ENCODE measurements at places on chromosomes 16 and 17.

DNA sequence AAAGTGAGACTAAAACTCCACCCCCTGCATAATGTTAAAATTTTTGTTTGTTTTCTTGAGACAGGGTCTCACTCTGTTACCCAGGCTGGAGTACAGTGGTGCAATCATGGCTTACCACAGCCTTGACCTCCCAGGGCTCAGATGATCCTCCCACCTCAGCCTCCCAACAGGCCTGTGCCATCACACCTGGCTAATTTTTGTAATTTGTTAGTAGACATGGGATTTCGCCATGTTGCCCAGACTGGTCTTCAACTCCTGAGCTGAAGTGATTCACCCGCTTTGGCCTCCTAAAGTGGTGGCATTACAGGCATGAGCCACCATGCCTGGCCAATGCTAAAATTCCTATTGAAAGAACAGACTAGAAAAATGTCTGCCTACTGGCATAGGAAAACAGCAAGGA, 103.8 kb downstream of the TRIM37 start:
- no peak for DNase-seq

DNA sequence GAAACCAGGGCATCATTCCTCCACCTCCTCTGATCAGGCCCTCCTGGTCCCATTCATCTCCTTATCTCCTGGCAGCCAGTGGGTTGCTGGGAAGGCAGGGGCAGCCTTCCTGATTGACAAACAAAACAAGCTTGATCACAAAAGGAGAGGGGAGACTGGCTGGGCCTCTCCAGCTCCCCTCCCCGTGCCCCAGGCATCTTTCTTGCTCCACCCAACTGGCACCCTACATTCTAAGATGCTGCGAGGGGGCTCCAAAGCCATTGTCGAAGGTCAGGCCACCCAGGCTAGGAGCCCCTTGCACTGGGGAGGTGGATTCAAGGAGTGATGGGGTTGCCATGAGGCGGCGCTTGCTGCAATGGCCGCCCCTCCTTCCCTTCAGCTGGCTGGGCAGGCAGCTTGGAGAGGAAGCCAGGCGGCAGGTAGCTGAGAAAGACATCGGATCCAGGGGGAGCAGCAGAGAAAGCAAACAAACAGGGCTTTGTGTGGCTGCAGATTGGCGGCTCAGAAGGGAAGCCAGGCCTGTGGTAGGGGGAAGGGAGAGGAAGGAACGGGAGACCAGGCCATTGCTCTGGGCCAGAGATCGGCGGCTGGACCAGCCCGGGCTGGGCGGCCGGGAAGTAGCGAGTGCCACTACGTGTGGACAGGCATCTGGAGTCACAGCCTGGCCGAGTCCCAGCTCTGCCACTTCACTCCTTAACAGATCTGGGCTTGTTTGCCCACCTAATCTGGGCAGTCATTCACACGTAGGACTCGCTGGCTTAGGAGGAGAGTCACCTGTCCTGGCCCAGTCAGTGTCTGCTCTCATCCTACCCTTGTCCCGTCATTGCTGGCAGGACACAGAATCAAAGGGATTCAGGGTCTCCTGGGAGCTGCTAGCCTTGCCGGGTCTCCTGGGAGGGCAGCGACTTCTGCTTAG, 12.3 kb downstream of the RAI1 start:
- no peak for DNase-seq

GRCh38 chr16:55653106-55653505, 2.7 kb upstream of the SLC6A2 start:
- no peak for DNase-seq

DNA sequence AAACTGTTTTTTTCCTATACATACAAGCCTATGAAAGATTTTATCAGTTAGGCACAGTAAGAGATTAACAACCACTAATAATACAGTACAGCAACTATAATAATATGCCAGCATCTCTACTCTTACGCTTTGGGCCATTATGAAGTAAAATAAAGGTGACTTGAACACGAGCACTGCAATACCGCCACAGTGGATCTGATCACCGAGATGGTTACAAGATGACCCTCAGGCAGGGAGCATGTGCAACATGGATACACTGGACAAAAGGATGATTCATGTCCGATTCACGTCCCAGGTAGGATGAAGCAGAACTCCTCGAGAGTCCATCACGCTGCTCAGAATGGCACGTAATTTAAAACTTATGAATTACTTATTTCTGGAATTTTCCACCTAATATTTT, 10.5 kb downstream of the PELP1 start:
- DNase-seq = no peak

GRCh38 chr16:50620646-50621451, 60.3 kb downstream of the SNX20 start:
- no peak for DNase-seq

DNA sequence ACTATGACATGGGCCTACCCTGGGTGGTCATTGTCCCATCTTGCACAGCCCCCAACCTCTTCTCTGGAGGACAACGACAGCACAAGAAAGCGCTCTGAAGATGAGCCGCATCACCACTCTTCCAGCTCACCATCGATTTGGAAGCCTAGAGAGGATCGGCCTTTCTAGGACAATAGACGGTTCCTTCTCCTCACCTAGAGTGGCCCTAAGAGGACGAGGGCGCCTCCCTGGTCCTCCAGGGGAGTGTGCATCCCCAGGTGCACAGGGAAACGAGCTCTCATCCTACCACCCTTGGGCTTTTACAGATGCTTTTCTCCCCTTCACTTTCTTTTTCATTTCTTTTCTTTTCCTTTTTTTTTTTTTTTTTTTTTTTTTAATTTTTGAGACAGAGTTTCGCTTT, 20.3 kb upstream of the SLC52A1 start:
- no peak for DNase-seq

DNA sequence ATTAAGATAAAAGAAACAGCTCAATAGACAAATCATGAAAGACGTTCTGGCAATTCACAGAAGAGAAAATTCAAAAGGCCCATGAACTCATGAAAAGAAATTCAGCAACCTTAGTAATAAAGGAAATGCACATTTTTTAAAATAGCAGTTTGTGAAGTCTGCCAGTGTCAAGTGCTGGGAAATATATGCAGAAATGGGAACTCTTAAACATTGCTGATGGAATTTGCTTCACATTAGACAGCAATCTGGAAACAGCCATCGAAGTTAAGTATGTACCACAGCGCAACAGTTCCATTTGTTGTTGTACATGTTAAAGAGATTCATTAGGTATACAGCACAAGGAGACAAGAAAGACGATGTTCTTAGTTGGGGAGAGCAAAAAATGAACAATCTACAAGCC, 319.4 kb upstream of the SALL1 start:
- DNase-seq = no peak

- DNase-seq = no peak
Observed at GRCh38 chr16:351804-352520, 561 bp downstream of the AXIN1 start.

DNA sequence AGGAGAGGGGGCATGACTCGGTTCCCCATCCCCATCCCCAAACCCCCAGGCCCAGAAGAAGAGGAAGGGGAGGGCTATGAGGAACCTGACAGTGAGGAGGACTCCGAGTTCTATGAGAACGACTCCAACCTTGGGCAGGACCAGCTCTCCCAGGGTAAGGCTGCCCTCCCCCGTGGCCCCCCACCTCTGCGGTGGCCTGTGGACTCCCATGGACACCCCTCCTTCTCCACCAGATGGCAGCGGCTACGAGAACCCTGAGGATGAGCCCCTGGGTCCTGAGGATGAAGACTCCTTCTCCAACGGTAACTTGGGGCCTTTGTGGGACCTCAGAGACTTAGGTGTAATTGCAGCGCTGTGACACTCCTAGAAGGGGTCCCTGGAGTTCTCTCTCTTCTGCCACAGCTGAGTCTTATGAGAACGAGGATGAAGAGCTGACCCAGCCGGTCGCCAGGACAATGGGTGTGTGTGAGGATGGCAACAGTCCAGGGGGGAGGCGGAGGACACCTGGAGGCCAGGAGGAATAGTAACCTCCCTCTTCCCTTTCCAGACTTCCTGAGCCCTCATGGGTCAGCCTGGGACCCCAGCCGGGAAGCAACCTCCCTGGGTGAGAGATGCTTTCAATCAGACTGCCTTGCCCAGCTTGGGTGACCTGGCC, 5.6 kb downstream of the CD19 start:
- DNase-seq = no peak

GRCh38 chr16:10039220-10040096, 142.8 kb downstream of the GRIN2A start:
- no peak for DNase-seq

GRCh38 chr16:4392382-4393239, 21.0 kb downstream of the VASN start:
- DNase-seq = no peak

DNA sequence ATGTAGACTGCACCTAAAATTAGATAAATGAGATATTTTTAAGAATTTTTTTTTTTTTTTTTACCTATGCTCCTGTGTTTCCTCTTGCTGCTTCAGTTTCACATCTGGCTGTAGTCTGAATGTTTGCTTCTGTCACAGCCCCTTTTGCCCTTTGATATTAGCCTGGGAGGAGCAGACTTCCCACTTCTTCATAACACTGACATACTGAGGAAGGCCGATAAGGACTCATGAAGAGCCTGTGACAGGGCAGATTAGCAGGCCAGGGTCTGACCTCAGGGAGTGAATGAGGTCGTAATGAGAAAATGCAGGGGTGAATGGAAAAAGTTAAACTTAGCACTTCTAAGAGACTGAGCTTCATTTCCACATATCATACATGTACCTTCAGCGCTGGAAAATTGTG, at the start of gene SLFN14:
Gene SLFN14 (minus strand): TSS at position 117 of the 400 bp plus-strand sequence. CDS start 2,757 bp downstream, outside the sequence.
- no peak for DNase-seq

GRCh38 chr16:85074225-85074914, 37.9 kb downstream of the CIBAR2 start:
- no peak for DNase-seq

DNA sequence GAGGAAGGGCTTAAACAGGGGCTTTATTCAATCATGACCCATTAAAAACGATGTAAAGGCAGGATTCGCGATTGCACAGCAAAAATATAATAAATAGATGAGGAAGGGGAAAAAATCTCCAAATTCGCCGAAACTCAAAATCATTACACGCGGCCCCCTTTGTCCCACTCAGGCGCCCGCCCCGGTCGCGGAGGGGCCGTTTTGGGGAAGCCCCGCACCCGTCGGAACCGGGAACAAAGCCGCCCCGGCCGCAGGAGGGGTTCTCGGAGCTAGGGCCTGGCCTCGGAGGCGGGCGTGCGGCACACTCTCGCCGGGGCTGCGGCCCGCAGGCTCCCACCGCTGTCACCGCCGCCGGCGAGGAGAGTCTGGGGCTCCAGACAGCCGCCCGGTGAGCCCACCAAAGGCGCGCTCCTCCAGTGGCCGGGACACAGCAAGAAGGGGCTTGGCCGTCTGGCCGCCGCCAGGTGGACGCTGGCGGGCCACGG, 521 bp downstream of the C16orf87 start:
- DNase-seq = no peak

GRCh38 chr16:54059319-54059718, 227.3 kb downstream of the IRX3 start:
- DNase-seq = no peak

DNA sequence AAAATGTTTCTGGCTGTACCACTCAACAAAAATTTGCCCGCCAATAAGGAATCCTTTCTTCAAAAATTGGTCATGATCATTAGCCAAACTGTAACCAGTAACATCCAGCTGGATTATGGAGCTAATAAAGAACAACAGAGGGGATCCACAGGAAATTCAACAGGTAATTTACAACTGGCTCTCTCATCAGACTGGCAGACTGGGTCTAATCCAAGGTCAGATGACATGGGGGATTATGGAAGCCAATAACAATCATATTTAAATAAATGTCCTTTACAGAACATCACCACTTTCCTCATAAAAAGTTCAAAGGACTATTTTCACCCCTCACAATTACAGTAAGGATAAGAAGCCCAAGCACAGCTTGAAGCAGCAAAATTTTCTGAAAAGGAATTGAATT, 66.4 kb downstream of the KANSL1 start:
- DNase-seq = no peak

DNA sequence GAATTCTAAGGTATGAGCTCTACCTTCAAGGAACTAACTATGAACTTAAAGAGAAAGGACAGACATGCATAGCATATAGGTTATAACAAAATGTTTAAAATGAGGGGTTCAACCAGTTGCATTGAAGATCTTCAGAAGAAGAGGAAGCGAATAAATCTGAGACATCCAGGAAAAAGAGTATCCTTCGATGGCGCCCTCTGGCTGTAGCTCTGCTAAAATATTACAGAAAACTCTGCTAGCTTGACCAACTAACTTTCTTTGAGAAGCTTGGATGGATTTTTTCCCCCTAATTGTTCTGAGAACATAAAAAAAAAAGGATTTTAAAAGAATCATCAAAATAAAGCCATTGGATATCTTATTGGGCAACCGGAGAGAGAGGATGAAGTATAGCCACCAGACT, 659.9 kb upstream of the SOX9 start:
- no peak for DNase-seq

DNA sequence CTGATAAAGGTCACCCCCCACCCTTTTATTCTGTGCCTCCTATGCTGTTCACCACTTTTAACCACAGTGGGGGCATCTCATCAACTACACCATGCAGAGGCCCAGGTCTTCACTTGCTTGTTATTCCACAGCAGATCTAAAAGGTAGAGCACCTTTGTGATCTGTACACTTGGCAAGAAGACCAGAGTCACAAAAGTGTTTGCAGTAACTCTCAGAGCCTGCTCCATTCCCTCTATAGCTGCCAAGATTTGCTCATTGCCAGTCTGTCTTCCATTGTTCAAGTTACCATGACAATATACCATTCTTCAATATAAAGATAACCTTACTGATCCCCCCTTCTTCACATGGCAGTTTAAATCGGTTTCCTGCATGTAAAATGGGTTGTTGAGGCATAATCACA, 180.0 kb downstream of the TOX3 start:
- no peak for DNase-seq

DNA sequence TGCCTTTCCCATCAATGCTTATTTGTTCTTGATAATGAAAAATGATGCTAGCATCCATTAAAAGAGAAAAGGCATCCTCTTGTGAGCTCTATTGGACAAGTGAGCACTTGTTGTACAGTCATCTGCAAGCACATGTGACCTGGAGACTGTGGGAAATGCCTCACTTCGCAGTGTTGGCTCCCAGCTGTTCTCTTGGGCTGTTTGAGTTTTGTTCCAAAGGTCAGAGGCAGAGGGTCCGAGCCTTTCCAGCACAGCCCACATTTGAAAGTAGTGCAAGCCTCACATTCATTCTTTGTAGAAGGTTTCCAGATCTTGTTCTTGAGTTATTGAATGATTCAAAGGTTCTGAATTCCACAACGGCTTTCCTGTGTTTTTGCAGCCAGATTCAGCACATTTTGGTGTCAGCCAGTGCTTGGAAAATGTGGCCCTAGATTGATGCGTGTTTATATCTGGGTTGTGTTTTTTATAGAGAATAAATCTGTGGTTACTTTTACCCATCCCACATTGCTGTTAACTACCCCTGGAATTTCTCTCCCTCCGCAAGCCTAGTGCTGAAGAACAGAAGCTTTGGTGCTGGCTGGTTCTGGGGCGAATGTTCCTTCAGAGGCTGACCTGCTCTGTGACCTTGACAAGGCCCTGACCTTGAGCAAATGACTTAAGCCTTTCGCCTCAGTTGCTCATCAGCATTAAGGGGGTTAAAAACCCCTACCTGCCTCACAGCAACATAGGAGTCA, 49.8 kb downstream of the CDH1 start:
- no peak for DNase-seq

Measured in esophagus squamous epithelium (tissue), 5 donors.